Kidney epithelial cell (primary cell): ENCODE measurements at places on chromosomes 5 and 9.

- DNase-seq, result no peak
Observed at GRCh38 chr9:79670269-79670961, 98.7 kb downstream of the TLE4 start.

GRCh38 chr5:43773478-43773844 lies 170.5 kb downstream of the NNT start:
- peak; percentile 35 for DNase-seq

- DNase-seq, result no peak
Observed at GRCh38 chr9:79940919-79941318, 369.2 kb downstream of the TLE4 start.

GRCh38 chr5:119473241-119473640 lies 20.9 kb downstream of the HSD17B4 start:
- no peak for DNase-seq

DNA sequence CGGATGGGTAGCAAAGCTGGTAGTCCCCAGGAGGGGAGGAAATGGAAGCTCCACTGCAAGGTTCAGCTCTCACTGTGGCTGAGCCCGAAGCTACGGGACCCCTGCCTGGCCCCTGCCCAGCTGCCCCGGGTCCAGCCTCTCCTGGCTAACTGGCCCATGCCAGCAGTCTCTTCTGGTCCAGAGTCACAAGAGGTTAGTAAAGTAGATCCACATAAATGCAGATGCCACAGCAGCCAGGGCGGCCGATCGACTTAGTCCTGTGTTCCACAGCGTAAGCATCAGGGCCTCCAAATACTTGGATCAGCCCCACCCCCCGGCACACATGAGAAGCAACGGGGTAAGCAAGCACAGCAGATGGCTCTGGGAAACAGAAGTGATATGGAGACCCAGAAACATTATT lies 42.1 kb downstream of the MRPL36 start:
- DNase-seq, result no peak

- peak; percentile 58 for DNase-seq
Observed at GRCh38 chr9:125701351-125701750, 5.7 kb downstream of the MAPKAP1 start.
